ENCODE measurements at places on chromosomes 16 and 17.

- no peak for DNase-seq
Measured at GRCh38 chr17:58415371-58416055, 1.8 kb downstream of the RNF43 start.

DNA sequence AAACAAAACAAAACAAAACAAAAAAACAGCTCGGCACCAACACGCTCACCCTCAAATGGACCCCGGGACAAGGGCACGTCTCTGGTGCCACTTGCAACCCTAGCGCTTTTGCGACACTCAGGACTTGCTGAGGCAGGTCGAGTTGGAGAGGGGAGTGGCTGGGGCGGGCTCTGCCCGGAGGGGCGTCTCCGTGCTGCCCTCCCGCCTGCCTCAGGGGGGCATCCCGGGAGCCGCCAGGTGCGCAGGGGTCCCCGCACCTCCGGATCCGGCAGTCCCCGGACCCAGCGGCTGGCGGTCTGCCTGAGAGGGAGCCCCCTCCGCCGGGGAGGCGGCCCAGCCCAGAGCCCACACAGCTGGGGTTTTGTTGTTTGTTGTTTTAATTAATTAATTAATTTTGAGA, at the start of gene SLC52A1:
Gene SLC52A1 (minus strand): TSS at position 112 of the 400 bp plus-strand sequence. CDS start 820 bp downstream, outside the sequence.
- no peak for DNase-seq

- no peak for DNase-seq
Measured at GRCh38 chr16:83336603-83337002, 471.2 kb upstream of the HSBP1 start.

DNA sequence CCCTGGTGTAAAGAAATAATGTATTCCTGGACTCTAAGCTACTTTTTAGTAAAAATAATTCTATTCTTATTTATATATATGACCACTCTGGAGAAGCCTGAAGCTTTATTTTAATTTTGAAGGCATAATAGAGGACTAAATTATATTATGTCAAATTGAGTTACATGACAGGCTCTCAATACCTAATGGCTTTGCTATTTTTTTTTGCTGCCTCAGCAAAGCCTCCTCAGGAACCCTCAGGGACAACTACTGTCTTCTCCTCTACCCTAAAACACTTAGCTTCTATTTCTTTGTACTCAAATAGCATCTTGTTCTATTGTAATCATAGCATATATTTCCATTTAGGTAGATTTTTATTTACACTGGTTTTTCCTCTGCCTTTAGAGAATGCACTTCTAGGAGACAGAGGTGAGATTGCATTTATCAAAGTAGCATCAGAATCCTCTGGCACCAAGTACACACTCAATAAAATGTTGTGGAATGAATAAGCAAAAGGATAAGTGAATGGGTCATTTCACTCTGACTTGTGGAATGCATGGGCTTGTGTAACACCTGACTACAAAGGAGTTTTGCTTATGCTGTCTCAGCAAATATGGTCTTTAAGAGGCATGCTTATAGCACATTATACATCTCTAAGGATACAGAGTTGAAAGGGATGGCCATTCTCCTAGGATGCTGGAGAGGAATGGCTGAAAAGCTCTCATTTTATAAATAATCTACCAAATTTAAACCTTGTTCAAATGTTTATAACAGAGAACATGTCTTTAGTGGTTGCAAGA, 605.2 kb downstream of the KCNJ2 start:
- no peak for DNase-seq

DNA sequence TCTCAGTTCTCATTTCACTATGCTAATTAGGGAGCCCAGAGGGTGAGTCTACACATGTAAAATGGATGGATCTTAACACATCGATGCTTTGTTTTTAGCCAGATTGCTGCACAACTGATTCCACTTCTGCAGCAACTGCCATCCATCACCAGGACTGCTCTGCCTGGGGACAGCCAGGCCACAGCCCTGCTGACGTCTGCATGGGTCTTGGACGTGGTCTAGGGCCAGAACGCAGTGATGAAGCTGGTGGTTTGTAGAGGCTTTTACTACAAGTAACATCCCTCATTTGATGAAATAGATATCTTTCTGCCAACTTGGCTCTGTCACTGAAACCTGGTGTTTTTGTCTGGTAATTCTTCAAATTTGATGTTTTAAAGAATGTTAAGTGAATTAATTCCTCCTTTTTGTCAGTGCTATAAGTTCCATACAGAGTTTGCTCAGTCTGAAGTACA, 50.6 kb downstream of the MARCHF10 start:
- no peak for DNase-seq

DNA sequence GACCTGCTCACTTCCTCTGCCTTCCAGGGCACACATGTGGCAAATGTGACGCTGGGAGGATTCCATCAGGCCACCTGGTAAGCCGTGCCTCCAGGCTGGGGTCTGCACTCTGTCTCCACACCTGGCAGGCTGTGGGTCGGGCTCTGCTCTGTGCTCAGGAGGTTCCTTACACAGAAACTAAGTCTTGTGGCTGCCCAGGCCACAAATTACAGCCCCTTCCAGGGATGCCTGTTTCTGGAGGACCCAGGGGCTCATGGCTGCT, 58.2 kb downstream of the RMI2 start:
- DNase-seq = no peak

DNA sequence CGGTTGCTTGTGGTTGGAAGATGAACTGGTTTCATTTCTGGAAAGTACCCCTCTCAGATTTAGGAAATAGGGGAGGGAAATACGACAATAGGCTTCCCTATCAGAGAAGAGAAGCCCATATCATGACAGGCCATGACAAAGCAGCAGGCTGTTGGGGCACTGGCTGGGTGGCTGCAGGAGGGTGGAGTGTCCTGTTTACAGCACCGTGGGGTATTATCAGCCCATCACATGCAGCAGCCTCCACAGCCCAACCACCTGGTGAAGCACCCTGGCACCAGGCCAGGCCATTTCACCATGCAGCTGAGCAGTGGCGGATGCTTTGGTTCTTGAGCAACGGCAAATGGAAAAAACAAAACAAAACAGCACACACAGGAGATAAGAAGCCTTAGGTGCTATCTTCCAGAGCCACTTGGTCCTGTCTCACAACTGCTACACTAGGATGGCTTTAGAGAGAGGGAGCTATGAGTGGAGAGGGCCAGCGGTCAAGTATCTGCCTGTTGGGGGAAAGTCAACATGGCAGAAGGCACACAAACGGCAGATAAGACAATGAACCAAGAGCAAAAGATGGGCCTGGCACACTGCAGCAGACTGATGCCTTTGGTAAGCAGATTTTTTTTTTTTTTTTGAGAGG, 24.2 kb downstream of the FAM117A start:
- peak; percentile 92 for DNase-seq

- no peak for DNase-seq
Measured at GRCh38 chr16:20976576-20976975, 76.0 kb downstream of the LYRM1 start.

DNA sequence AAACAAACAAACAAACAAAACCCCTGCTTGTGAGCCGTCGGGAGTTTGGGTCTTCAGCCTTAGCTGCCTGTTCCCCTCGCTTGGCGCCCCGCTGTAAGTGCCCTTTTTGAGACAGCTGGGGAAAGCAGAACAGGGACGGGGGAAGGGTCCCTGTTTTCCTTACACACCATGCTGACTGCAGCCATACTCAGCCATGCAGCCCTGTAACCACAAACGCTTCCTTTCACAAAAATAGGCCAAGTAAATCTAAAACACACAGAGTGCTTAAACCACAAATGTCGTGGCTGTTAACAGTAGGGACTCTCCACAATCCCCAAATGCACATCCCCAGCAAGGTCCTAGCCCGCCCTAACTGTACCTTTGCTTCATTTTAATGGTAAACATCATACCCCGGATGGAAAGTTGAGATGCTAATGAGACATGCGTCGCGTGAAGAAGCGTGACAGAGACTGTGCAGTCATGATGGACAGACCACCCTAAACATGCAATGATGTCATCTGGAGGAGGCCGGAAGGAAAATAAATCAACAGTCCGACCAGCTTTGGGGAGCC, 129.9 kb downstream of the MGAT5B start:
- DNase-seq = no peak

DNA sequence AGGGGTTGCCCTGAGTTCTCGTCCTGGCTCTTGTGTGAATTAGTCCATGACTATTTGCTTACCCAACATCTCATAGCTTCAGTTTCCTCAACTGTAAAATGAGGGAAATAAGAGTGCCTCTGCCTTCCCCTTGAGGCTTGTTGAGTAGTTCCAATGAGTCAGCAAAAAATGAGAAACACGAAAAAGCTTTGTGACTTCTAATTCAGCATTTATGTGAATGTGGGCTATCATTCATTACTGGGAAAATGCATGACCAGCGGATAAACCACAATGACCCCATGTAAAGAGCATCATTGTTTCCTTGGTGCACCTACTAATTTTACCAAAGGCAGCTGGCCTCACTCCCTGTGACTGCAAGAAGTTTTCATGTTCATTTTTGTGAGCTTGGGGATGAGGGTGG, 374.6 kb upstream of the HSBP1 start:
- DNase-seq = no peak

DNA sequence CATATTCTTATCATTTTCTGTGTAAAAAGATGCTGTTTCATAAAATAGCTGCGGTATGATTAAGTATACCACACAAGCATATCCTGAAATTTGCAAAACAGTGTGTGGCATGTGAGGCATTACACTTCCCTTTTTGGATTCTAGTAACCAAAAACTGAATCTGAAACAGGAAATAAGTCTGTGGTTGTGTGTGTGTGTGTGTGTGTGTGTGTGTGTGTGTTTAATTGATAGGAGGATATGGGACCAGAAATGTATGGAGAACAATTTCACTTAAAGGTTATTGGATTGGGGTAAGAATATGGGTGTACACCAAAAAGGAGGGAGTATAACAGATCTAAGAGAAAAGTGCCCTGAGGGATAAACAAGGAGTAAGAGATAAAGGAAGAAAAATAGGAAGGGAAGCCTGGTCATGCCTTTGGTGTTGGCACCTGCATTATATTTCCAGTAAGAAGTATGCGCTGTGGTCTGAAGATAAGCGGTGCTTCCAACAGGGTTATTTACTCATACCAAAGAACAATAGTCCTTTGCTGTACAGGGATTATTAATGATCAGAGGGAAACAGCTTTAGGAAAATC, 4.0 kb downstream of the LYRM1 start:
- DNase-seq = no peak

GRCh38 chr17:39598047-39598481, 9.7 kb downstream of the NEUROD2 start:
- DNase-seq = no peak

- no peak for DNase-seq
Measured at GRCh38 chr16:88784856-88785105, 239 bp downstream of the PIEZO1 start.

- DNase-seq = no peak
Measured at GRCh38 chr17:79659376-79659775, 48.5 kb upstream of the RBFOX3 start.

- no peak for DNase-seq
Measured at GRCh38 chr16:10333321-10334032, 52.4 kb upstream of the ATF7IP2 start.

Data from NCI-H1436 (cell line).